ENCODE measurements at places on chromosomes 1 and 21.
A peak's percentile ranks its signal among the peaks of the same experiment; 100 is the strongest.

DNA sequence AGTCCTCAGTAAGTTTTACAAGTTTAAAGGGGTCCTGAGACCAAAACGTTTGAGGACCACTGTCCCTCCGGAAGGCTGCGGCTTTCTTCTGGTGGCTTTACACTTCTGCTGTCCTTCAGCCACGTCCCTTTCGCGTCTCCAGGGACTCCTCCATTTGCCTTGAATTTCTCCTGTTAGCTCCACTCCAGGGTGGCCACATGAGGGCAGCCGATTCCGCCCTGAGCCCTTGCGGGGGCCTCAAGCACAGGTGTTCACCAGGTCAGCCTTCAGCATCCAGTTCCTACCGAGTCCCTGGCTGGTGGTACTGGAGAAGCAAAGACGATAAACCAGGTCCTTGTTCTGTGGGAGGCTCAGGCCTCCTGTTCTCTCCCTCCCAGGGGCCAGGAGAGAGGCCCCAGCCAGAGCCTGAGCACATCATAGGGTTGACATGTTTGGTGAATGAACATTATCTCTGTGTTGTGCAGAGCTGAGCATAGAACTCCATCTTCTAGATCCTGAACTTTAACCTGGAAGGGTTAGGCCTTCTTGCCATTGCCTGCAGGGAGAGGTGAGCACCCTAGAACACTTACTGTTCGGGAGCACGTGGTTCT, 27.4 kb upstream of the COQ8A start:
- peak; percentile 66 for DNase-seq

GRCh38 chr1:32895325-32896215, 5.6 kb downstream of the TMEM54 start:
- DNase-seq, result no peak

DNA sequence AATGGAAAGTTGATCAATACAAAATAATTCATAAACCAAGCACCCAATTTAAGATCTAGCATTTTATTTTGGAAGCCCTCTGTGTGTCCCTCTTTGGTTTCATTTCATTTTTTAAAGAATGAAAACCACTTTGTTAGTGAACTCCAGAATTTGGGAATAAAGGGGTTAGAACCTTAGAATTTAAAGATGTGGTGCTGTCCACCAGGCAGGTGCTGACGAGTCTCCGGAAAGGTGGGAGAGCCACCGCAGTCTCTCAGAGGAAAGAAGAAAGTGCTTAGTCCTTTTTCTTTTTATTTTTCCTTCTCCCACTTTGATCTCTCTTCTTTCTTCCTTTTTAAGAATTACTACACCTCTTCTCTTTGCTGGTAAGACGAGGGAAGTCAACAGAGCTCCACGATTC, 20.5 kb upstream of the HIVEP3 start:
- DNase-seq, result no peak

DNA sequence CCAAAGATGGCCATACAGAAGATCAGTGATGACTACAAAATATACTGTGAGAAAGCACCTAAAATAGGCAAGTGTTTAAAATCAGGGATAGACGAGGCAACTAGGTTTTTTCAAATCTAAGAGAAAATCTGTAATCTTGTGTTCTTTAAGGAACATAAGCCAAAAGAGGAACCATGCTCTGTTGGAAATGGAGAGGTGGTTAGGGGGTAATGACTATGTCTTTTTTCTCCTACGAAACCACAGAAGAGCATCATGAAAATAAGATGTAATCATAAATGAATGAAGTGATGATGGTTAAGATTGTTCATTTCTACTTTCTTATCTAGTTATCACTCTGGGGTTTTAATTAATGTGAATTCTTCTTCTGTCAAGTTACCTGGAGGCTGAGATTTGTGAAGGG, 43.1 kb downstream of the RGSL1 start:
- no peak for DNase-seq

GRCh38 chr1:208009303-208009702, 98.4 kb upstream of the CD34 start:
- DNase-seq, result no peak

DNA sequence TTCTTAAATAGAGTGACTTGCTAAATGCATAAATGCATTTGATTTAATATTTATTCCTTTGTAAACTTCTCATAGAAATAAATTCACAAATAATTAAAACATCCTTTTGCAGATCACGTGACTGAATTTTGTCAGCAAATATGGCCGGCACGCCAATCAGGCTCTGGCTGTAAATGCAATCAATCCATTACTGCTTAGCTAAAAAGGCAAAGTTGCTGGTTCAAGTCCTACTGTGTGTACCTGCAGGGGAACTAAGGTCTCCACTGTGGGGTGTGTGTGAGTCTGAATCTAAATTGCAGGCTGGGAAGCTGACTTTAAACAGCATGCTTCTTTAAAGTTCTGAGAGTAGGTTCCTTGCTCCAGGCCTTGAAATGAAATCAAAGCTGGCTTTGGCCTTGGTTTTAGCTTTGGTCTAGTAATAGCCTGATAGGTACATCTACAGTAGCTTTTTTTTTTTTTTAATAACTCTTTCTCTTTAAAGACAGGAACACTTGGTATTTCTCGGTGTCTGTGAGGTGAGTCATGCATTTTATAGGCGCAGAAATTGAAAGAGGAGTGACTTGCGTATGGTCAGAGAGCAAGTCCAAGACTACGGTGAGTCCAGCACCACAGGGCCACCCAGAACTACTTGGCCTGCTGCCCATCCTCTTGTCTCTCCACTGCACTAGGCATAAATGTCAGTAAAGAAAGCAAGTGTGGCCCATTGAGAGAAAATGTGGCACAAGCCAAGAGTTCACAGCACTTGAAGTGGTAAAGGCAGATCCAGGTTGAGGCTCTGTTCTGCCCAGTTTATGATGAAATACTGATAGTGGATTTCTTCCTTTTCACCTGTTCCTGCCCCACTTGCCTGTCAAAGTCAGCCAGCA, 36.2 kb upstream of the LYST start:
- DNase-seq, result no peak

DNA sequence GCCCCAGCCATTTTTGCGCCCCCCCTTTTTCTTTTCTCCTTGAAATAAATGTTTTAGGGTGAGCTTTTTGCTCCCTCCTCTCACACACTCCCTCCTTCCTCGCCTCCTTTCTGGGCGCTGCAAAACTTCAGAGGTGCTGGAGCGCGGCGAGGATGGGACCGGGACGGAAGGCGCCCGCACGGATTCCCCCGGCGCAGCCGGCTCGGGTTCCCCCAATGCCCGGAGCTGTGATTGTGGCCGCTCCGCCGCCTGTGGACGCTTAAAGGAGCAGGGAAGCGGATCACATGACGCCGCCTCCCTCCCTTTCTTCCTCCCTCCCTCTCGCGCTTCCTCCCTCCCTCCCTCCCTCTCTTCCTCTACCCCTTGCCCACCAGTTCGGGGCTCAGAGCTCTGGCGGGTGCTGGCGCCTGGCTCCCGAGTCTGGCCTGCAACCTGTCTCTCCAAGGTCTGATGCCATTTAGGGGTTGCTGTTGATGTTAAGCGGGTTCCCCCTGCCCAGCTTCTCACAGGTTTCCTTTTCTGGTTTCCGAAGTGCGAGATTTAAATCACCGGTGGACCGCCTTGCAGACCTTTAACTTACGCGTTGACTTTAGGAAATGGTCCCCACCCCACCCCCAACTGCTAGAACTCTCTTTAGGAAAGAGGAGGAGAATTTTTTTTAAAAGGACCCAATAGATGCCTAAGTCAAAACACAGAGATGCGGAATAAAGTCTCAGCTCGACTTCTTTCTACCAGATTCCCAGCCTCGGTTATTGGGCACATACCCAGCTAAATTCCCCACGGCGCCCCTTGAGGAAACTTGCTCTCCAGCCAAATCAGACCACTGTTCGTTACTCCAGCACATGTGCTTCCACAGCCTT, at the start of gene WLS:
TSS of gene WLS (minus strand) at position 235 of the 860 bp plus-strand sequence. CDS start at position 11, 224 bp downstream.
- DNase-seq, result no peak

GRCh38 chr21:45818904-45819285, 162.7 kb upstream of the COL6A1 start:
- no peak for DNase-seq

GRCh38 chr1:10813799-10814198, 17.4 kb upstream of the CASZ1 start:
- no peak for DNase-seq

- no peak for DNase-seq
Observed at GRCh38 chr1:159291424-159291823, 10.7 kb upstream of the FCER1A start.

GRCh38 chr1:24541711-24542346, 14.1 kb upstream of the NCMAP start:
- no peak for DNase-seq

DNA sequence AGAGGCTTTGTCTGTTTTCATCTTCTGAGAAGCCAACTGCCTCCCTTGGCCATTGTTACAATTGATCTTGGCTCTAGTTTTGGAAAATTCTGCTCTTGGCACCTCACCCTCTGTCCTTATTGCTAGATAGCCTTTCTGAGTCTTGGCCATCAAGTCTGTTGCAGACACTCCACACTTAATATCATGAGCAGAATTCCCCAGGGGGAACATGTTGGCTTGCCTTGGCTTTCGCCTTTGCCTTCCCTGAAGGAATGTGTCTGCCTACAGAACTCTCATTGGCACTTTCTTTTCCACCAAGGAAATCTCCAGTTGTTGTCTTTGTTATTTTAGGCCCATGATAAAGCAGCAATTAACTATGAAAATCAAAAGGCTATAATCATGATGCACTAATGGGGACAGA, 42.7 kb upstream of the LDLRAP1 start:
- DNase-seq, result no peak

DNA sequence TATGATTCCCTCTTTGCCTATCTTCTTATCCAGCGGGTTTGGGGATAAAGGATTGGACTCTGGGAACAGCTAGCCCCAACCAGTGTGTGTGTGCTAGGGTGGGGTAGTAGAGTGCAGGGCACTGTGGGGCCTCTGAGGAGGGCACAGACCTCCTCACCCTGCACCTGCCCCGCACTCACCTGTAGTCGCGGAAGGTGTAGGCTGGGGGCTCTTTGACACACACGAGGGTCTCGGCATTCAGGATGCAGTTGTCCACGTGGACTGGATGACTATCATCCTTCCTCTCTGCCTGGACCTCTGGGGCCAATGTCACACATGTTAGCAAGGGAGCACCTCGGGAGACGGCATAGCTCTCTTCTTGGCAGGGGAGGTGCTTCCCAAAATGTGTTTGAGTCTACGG, 8.0 kb upstream of the CLDN19 start:
- DNase-seq, result no peak

DNA sequence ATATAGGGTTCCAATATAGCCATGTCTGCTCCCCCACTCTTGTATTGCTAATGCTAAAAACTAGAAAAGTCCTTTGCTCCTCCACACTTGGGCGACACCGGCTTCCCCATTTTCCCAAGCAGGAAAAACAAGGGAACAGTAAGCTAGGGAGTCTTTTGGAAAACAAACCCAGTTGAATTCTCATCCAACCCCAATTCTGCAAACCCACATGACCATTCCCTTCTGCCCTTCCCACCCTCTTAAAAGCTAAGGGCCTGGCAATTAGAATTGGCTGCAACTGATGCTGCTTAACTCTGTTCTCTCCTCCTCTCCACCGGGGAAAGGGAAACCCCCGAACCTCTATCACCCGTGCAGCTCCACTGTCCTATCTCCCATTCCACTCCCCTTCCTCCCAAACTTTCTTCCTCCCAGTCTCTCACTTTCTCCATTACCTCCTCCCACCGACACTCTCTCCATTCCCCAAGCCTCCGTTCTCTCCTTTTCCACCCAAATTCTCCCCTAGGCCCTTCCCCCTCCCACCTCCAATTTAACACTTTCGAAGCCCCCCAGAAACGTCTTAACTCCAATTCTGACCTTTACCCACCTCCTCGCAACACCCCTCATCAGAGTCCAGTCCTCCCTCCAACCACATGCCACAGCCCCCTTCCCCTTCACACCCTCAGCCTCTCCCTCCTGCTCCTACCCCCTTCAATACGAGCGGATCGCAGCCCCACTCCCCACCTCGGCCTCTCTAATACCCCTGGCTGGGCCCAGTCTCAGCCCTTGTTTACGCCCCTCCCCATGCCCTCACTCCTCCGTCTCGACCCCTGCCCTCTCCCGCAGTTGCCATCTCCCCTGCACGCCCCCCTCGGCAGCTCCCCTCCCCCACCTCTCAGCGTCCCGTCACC, 701 bp downstream of the DEDD start:
- peak; percentile 18 for DNase-seq

DNA sequence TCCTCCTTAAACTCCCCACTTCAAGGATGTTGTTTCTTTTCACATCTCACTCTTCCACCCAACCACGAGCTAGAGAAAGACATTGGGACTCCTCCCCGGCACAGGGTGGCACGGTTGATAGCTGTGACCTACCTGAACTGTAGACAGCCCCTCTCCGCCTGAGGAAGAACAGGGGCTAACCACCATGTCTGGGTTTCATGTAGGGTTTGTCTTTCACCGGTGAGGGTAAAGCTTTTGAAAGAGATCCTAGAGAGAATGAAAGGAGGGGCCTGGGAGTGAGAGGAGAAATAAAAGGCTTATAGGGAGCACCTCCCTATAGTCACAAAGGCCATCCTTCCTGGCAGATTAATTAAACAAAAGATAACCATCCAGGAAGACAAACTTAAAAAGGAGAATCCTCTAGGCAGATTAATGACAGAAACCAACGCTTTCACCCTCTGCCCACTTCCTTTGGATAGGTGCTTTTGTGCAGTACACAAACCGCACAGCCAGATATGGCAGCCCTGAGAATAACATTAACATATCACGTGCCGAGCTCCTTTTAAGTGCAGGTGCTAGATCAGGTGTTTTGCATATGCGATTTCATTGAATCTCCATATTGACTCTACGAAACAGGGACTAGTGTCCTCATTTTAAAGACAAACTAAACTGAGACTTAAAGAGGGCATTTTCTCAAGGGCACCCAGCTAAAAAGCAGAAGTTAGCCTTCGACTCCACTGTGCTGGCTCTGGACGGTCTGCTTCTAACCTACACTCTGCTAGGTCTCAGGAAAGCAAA, 178.1 kb upstream of the RUNX1 start:
- peak; percentile 71 for DNase-seq

DNA sequence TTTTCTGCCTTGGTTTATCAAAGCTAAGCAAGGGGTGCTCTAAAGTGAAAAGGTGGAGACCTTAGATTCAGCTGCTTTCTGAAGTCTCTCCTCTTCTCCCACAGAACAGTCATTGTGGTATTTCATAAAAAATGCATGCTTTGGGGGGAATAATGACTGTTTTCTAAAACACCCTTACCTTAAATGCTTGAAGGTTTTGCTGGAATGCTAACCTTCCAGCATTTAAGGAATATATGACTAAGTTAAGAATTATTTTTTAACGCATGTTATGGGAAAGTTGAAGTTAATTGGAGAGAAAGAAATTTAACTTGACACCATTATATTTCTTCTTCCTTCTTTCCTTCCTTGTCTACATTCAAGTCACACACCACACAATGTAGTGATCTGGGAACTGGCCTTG, 162.5 kb downstream of the ROR1 start:
- no peak for DNase-seq

- no peak for DNase-seq
Observed at GRCh38 chr1:78665809-78666208, 16.2 kb downstream of the IFI44 start.

Measured in germinal center (tissue), 1 donor.